ENCODE measurements at places on chromosomes 2 and 18. TPM values are rescaled to one million over a fixed set of nuclear protein-coding genes. Genes with fewer than 3 reads are reported as not detected.

SLC9A4 gene
- total RNA-seq, result 0.05 TPM

ANTXR1 gene
- total RNA-seq, result 0.32 TPM

DNA sequence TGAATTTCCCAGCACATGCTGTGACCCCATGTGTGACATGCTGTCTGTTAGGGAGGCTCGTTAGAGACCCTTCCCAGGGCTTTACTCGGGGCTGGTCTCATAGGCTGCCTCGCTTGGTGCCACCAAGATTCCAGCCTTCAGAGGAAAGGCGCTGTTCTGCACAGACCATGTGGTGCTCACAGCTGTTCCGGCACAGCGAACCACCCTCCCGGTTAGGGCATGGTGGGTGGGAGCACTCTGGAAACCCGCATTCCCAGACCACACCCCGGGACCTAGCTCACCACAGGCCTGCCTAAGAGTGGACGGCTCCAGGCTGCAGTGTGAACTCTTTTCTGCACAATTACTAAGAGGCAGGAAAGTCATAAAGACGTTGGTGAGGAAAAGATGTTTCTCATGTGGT, 112.0 kb downstream of the MBP start:
- DNase-seq, result no peak

CAPN14 gene
- 1.3 TPM for total RNA-seq

GPR55 gene
- total RNA-seq, result 30.1 TPM

- no peak for DNase-seq
Measured at GRCh38 chr2:83596592-83597282, 862.3 kb downstream of the SUCLG1 start.

IL1A gene
- total RNA-seq, result 6.1 TPM

UGT1A10 gene
- total RNA-seq, result not detected

DNA sequence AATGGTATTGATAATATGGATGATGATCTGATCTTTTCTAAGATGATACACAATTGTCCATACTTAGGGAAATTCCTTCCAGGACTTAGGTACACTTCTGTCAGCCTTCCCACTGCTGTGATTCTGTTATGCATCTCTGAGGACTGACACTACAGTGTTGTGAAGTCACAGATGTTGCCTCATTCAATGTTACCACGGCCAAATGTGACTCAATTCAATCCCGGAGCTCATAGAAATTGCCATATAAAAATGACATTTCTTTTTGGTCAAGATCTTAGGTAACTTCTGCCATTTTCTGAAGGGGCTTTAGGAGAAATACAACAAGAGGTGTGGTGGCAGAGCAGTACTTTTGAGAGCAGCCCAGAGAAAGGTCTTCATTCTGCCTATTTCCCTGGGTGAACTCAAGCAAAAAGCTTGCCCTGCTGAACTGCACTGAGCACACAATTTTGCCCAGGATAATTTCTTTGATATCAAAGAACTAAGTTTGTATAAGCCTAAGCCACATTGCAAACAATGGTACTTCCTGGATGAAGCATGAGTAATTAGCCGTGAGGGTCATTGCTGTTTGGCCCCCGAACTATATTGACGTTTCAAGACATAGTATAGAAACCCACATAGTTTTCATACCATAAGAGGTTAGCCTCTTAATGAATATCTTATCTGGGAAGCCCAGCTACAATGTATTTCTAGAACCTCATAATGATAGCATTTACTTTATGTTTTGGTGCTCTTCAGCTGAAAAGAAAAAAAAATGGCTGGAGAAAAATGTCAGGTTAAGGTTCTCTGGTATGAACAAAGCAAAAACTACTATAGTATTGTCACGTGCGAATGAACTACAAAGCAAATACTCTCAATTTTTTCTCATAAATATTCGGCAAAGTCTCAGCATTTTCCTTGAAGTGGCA, 437.4 kb downstream of the MEIS1 start:
- no peak for DNase-seq

DNA sequence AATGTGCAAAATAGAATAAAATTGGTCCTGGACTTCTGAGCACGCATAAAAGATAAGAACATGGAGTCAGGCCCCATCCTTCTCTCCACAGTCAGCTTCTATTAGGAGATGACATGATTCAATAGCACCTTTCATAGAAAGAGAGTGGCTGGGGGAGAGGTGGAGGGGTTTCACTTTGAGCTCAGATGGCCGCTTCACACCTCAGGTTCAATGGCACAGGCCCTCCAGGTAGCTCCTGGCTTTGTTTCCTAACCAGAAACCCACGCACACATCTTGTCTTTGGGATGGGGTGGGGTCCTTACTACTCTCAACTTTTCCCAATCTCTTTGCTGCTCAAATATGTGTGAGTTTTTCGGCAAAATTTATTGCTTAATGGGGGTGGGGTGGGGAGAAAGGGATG, 332.3 kb downstream of the CLIP4 start:
- DNase-seq, result no peak

VWA3B gene
- not detected for total RNA-seq

LOXL3 gene
- total RNA-seq, result 29.0 TPM

GULP1 gene
- 0.13 TPM for total RNA-seq

DNA sequence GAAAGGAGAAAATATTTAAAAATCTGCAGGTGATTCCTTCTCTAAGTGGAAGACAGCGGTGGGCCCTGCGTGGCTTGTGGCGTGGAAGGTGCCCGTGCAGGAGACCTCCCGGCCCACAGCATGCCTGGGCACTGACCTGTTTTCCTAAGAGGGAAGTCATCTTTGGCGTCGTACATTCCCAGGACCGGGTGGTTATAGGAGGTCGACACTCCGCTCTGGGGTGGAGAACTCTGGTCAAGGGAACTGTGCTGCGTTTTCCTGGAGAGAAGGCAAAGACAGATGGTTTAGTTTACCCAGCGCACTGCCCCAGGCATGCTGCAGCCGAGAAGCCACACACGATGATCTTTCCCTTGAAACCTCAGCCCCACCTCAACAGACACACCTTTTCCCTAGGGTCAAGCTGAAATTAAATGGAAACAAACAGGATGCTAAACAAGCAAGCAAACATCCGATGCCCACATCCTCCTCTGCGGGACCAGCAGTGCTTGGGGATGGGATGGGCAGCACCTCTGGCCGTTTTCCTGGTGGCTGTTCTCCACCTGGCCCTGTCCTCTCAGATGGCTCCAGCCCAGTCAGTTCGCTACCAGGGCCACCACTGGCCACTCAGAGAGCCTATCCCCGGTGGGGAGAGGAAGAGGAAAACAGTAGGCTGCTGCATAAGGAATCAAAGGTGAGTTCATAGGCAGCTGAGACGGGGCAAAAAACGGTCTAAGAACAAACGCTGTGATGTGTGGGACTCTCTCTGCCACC, 244.1 kb downstream of the HDAC4 start:
- DNase-seq, result no peak

GRCh38 chr2:137952586-137953129, 11.6 kb upstream of the HNMT start:
- DNase-seq, result peak; percentile 43

DNA sequence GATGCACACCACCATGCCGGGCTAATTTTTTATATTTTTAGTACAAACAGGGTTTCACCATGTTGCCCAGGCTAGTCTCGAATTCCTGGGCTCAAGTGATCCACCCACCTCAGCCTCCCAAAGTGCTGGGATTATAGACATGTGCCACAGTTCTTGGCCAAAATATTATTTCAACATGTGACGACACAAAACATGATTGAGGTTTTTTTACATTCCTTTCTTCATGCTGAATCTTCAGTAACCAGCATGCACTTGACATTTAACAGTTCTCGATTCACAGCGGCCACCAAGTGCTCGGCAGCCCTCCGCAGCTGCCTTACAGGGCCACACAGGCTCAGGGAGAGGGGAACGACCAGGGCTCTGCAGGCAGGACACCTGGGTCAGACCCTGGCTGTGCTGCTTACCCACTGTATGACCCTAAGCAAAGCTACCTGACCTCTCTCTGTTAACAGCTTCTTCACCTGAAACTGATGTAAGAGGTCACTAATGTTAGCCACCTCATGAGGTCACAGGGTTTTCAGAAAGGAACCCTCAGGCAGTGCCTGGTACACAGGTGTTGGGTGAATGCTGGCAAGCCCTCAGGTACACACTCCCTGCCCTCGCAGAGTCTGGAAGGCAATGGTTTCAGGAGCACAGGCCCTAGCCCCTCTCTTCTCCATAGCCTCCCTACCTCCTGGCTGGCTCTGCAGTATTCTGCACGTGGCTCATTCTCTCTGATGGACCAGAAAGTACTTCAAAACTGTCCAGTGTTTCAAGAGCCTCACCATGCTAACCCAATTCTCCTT, 25.7 kb downstream of the TUBB6 start:
- DNase-seq, result no peak

GRCh38 chr2:171404719-171405118, 29.1 kb downstream of the METTL8 start:
- no peak for DNase-seq

DNA sequence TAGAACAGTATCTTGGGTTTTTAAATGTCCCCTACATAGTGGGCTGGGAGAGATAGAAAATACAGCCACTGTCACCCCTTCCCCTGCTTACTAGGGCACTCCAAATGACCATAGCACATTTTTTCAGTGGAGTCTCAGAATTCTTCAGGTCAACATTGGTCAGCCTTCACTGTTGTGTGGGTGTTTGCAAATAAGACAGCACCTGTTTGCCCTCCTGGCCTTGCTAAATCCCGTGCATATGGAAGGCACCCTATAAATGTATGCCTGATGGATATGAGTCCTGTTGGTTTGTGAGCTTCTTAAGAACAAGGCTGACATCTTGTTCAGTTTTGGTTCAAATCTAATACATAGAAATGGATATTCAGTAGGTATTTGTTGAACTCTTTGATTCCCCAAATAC, 12.5 kb downstream of the ITGA6 start:
- no peak for DNase-seq

DNA sequence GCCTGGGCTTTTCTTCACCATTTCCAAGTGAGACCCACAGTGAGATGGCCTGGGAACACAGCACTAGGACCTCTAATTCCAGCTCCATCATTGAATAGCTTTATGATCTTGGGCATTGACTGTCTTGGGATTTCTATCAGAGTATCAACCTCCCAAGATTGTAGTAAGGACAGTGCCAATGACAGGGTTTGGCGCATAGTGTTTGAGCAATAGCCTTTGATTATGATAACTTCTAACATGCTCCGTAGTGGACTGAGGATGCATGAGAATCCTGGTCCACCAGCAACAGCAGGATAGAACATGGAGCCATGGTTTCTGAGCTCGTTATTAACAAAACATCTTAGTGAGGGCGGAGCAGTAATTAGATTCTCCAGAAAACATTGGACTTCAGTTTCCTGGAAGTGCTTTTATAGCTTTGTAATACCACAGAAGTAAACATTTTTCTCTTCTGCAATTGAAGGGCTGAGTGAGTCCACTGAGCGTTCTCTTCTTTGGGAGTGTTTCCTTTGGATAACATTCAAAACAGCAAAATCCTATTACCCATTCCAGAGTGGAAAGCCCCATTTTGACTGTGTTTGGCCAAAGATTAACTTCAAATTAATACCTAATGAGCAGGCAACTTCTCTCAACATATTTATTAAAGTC, 63.7 kb downstream of the IL1R2 start:
- DNase-seq, result no peak

DNA sequence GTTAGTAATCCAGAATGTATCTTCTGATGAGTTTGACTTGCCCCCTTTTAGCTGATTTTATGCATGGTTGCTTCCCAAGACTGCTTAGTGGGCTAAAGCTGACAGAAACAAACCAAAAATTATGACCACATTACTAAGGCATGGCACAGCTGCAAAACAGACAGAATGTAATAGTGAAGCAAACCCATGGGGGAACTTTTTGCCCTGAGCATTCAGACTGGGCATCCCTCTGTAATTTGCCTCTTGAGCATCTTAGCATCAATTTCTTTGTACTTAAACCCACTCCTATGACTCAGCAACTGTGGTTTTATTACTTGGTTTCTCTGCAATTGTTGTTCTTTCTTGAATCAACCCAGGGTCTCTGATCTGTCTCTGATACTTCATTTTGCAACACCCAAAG, 487.3 kb upstream of the DCC start:
- DNase-seq, result no peak

GRCh38 chr2:33617989-33618388, 18.9 kb upstream of the FAM98A start:
- no peak for DNase-seq

IL36G gene
- not detected for total RNA-seq

ELOA2 gene
- total RNA-seq, result not detected

GRCh38 chr18:13256444-13257305, 38.1 kb downstream of the LDLRAD4 start:
- no peak for DNase-seq

- no peak for DNase-seq
Measured at GRCh38 chr18:13268158-13269012, 49.8 kb downstream of the LDLRAD4 start.

- DNase-seq, result no peak
Measured at GRCh38 chr18:71784777-71785176, 759.4 kb downstream of the CBLN2 start.

MAP3K19 gene
- total RNA-seq, result not detected

DNA sequence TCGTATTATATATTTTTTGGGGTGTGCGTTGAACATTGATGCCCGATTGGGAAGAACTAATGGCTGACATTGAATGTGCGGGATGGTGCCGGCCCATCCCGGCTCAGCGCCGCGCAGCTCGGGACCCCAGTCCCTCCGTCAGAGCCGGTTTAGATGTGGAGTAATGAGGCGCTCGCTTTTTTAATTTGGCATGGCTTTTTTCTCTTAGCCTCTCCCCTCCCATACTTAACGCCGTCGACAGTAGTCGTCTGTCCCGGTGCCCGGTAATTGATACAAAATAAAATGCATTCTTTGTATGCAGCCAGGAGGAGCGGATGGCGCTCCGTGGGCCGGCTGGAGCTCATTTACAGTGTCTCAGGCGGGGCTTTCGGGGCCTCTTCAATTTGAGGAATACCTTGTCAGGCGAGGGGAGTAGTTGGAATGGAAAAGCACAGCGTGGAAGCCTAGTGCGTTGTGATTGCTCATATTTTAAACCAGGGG, 209.2 kb downstream of the GBX2 start:
- no peak for DNase-seq

SOWAHC gene
- 2.0 TPM for total RNA-seq

DNA sequence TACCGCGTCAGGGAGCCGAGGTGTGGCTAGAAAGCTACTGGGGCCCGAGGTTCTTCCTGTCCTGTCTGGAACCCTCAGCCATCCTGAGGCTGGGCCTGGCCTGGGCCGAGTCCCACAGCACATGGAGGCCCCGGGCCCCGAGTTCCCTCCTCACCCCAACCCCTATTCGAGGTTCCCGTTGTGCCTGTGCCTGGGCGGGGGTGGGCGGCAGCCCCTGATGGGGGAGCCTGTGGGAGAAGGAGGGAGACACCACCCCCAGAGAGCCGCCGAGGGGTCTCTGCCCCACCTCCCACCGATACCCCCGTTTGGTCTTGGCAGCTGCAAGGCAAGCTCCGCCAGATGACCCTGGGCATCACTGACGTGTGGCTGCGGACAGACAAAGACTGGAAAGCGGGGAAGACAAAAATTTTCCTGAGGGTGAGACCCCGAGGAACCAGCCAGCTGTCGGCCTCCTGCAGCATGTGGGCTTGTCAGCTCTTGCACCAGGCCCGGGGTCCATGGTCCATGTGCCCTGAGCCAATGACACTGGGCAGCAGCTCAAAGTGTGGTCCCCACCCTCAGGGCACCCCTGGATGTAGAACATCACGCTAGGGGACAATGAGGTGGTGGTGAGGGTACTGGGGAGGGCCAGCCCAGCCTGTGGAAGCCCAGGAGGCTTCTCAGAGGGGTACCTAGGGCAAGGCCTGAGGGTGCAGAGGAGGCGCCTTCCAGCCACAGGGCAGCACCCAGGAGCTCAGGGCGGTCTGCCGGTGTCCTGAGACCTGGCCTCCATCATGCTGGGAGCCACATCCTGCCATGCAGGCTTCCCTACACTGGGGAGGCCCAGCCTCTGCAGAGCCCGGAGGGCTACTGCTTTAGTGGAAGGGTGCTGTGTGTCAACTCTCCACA, 52.5 kb upstream of the GPR17 start:
- no peak for DNase-seq

- no peak for DNase-seq
Measured at GRCh38 chr2:60530660-60531281, 22.7 kb downstream of the BCL11A start.

All from GM12878 (cell line).